Stimulated activated CD4-positive, alpha-beta T cell treated with anti-CD3 and anti-CD28 coated beads, Interleukin-4, amount 100 ng/mL, for 4 hours (primary cell): ENCODE measurements at places on chromosomes 5 and 9.

- DNase-seq = no peak
Observed at GRCh38 chr9:36742264-36742663, 169.6 kb downstream of the MELK start.

DNA sequence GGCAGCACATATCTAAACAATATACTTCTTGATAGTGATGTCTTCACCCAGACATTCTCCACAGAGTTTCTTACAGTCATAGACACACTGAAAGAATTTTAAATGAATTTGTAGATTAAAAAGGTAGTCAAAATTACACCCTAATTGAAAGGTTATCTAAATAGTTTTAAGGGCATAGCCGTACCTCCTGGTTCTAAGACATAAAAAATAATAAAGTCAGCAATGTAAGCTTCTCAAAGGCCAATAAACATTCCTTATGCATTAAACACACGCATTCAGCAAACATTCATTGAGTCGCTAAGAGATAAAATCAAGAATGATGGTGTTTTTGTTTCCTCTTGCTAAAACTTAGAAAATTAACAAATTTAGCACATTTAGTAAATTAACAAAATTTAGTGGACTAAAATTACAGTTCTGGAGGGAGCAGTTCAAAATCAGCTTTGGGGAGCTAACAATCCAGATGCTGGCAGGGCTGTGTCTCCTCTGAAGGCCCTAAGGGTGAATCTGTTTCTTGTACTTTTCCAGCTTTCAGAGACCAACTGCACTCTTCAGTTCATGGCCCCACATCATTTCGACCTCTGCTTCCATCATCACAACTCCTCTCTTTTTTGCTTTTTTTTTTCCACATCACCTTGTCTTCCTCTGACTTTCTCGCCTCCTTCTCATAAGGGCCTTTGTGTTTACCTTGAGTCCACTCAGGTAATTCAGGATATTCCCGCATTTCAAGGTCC is 516.5 kb downstream of the DNAH5 start:
- DNase-seq = no peak

GRCh38 chr9:109085510-109085909 is 34.2 kb downstream of the TMEM245 start:
- no peak for DNase-seq

- no peak for DNase-seq
Observed at GRCh38 chr9:87871425-87872078, 11.1 kb upstream of the SPATA31E1 start.

GRCh38 chr5:147849226-147849625 is 17.8 kb upstream of the SPINK1 start:
- no peak for DNase-seq

GRCh38 chr9:137114613-137115393 is at the start of gene DPP7:
DPP7 (minus strand) TSS chr9:137114733; CDS start chr9:137114713, 20 bp downstream.
- peak; percentile 78 for DNase-seq

DNA sequence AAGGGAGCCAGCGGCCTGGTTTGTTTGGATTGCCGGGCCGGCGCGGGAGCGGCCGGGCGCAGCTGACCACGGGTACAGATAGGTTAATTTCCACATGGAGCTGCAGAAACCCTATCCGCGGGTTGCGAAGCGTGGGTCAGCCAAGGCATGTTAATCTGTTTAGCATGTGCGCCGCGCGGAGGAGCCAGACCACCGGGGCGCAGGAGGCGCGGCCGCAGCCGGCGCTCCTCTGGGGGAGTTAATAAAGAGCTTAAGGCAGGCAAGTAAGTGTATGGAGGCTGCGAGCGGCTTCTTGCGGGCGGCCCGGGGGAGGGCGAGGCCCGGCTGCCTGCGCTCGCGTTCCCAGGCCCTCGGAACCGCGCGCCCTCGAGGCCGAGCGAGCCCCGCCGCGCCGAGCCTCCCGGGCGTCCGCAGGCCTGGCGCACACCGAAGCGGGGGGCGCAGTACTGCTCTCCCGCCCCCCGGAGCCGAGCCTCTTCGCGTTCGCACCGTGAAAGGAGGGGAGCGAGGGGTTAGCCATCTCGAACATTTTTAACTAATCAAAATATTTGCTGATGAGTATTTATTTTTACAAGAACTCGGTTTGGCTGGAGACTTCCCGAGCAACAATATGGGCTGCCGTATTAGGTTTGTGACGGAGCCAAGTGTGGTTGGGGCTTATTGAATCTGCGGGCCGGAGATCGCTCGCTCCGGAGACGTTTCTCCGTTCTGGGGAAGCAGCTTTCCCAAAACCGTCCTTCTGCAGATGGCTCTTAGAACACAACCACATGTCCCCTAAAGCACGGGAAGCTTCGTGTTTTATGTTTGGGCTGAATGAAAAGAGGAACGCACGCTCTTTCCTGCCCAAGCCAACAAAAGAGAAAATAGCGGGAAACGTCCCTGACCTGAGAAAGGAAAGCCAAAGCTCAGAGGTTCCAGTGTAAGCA is 28.8 kb downstream of the FOXD1 start:
- no peak for DNase-seq
